RCC 7860 (cell line): ENCODE measurements at places on chromosomes 12 and 14.
A peak's percentile ranks its signal among the peaks of the same experiment; 100 is the strongest.

GRCh38 chr12:98594050-98594835, 757 bp downstream of the SLC25A3 start:
- no peak for DNase-seq

DNA sequence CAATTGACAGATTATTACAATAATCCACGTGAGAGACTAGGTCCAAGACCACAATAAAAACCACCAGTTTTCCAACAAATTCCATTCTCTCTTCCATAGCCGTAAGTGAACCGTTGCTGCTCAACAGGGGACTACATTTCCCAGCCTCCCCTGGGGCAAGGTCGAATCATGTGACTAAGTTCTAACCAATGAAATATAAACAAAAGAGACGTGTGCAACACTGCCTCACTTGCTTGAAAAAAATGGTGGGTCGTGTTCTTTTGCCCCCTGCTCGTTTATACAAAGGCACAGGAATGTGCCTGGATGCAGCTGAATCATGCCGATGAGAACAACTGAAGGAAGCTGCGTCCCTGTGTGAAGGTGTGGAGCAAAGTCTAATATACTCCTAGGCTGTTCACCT, 51.1 kb downstream of the HSPB8 start:
- DNase-seq = no peak

- no peak for DNase-seq
Observed at GRCh38 chr12:3523728-3524127, 32.7 kb downstream of the PRMT8 start.

GRCh38 chr14:39665075-39665475, 232.8 kb upstream of the FBXO33 start:
- no peak for DNase-seq

- no peak for DNase-seq
Observed at GRCh38 chr12:59186451-59186850, 266.1 kb upstream of the LRIG3 start.

- no peak for DNase-seq
Observed at GRCh38 chr14:95619785-95620417, 66.3 kb upstream of the TCL1B start.

DNA sequence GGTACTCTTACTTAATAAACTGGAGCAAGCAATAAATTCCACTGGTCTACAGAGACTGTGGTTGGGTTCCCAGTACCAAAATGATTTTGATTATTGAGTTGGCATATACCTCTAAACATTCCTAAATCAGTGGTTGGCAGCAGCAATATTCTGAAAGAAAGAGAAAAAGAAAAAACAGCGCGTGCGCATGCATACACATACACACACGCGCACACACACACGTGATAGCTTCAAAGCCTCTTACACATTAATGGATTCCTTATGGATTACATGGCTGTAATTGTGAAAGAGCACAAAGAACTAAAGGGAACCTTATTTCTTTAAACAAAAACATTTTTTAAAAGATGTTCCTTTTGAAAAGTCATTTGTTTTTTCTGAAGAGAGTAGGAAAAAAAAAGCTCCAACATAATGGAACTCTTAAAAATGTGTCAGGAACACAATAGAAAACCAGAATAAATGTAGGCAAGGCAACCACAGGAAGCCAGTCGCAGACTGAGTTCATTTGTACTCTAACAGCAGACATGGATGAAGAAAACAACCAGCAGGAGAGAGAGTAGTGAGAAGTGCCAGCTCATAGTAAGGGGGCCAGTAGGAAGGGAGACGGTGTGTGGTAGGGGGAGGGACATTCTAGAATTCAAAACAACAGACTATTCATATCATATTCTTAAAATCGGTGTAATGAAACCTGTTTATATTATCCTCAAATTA, 80.0 kb downstream of the DRAM1 start:
- DNase-seq = no peak

DNA sequence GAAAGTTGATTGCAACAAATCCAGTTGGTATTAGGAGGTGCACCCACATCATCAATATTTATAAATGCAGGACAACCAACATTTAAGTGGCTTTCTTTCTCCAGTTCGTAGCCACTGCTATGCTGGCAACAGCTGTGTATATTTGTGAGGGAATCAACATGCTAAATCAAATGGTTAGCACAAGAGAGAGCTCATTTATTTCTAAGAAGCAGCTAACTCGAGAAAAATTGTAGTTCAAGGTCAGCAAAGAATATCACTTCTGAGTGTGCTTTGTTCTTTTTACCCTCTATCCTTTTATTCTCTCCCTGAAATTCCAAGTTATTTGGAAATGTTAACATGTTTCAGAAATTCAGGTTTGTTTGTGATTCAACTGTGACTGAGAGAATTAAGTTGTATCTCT, 137.3 kb downstream of the NAV3 start:
- DNase-seq = no peak

DNA sequence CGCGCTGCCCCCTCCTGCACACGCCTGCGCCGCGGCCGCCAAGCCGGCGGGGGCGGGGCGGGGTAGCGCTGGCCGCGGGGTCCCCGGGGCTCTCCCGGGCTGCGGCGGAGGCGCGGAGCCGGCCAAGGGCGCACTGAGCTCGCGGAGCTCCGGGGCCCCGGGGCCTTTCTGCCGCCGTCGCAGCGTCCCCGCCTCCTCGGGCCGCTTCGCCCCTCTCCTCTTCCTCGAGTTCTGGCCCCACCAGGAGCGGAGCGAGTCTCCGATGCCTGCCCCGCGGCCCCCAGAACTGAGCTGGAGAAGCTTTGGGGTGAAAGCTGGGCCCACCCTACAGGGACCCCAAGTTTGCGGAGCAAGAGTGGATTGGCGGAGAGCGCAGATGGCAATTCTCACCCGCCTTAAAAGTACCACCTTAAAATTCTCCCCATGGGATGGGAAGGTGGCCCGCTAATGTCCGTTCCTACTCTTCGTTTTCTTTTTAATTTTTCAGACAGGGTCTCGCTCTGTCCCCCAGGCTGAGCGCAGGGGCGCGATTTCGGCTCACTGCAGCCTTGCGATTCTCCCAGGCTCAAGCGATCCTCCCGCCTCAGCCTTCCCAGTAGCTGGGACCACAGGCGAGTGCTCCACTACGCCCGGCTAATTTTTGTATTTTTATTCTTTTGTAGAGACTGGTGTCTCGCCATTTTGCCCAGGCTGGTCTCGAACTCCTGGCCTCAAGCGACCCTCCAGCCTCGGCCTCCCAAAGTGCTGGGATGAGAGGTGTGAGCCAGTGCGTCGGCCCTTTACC, 129.6 kb downstream of the NDUFA12 start:
- no peak for DNase-seq

DNA sequence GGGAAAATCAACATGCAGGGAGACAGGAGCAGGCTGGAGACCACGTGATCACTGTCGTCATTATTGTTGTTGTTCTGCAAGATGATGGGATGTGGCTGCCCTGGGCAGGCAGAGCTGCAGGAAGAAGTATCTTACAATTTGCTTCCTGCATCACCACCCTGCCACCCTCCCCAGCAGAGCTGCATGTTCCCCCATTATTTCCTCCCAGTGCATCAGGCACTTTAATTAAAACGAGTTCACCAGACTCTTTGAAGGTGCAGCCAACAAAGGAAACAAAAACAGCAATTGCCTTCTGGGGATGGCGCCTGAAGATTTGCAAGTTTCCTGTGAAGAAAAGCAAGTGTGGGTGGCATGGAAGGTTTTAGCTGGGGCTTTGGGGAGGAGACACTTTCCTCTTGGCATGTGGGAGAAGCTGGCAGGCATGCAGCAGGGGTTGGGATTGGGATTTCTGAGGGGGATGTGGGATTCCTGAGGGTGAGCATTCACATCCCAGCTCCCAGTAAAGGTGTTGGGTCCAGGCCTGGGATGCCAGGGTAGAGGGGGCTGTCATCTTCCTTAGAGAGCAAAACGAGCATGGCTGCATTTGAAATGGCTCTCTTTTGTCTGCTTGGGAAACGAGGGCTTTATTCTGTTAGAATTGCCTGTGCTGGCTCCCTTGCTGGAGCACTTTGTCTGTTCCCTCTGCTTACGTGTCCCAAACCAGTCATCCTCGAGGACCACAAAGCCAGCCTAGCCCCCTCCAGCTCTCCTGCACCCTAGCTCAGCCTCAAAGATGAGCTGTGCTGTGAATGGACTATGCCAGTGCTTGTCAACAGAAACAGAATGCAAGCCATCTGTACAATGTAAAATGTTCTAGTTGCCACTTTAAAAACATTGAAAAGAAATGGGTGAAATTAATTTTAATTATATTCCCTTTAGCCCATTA, 11.5 kb upstream of the C14orf132 start:
- no peak for DNase-seq

- DNase-seq = peak; percentile 39
Observed at GRCh38 chr14:94392510-94392935, 4.1 kb upstream of the SERPINA1 start.

DNA sequence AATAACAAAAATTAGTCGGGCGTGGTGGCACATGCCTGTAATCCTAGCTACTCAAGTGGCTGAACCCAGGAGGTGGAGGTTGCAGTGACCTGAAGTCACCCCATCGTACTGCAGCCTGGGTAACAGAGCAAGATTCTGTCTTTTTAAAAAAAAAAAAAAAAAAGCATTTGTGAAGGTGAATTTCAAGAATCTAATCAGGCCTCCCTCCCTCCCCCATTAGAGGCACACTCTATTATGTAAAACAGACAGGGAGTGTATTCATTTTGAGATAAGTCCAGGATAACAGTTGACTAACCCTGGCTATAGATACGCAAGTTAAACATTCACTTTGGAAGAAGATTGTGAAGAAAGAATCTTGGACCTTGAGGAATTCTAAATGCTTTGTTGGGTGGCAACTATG, 2.9 kb downstream of the RESF1 start:
- DNase-seq = no peak
